Activated CD4-positive, alpha-beta T cell treated with anti-CD3 and anti-CD28 coated beads, Interleukin-2, Interleukin-6, amounts not matched to agents 100 ng/mL and 50 ng/mL, durations not matched to agents 16 hours and 8 hours (primary cell): ENCODE measurements at places on chromosomes 2 and 18.
A peak's percentile ranks its signal among the peaks of the same experiment; 100 is the strongest.

- DNase-seq: no peak
Measured at GRCh38 chr2:26562811-26563645, 78.1 kb downstream of the CIB4 start.

DNA sequence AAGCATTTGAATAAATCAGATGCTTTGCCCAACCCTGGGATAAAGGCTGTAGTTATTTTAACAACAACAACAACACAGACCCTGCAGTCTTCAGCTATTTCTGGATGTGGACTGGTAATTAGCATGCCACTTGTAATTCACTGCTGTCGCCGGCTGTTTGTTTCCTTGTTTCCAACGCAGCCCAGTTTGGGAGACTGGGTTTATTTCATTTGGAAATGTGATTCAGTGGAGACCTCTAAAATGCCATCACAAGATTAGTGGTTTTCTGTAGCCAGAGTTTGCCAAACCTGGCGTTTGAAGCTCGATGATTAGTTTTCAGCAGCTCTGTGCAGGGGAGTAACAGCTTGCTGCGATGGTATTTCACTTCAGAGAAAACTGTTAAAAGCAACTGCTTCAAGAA lies 83.5 kb downstream of the LDLRAD4 start:
- DNase-seq: no peak

DNA sequence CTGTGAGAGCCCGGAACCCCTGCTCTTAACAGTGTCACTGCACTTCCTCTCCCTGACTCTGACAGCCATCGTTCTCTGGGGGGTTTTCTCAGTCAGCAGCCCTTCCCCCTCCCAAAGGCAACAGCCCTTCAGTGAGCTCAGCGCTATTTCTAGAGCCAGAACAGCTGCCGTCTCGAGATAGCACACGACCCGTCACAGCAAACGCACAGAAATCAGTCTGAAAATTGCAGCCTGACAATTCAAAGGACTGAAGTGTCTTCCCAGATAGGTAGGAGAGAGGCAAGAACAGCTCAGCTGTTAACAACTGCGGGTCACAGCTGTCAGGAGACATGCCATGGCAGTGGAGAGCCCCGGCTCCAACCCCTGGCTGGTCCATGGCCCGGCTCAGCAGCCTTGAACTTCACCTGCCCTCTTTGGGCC lies 45.4 kb downstream of the ST8SIA5 start:
- DNase-seq: no peak

DNA sequence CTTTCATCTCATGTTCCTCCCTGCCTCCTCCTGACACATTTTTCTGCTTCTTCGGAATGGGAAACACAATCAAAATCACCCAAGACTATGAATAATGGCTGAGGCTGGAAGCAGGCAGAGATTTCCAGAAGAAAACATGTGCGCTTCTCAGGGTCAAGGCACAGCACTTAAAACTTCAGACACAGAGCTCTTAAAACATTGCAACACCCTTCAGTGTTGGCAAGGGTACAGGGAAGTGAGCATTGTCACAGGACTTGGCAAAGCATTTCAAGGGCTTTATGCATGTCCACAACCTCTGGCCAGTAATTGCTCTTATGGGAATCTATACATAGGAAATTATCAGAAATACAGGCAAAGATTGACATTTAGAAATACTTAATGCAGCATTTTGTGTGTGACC lies 477.6 kb upstream of the KLHL29 start:
- no peak for DNase-seq

DNA sequence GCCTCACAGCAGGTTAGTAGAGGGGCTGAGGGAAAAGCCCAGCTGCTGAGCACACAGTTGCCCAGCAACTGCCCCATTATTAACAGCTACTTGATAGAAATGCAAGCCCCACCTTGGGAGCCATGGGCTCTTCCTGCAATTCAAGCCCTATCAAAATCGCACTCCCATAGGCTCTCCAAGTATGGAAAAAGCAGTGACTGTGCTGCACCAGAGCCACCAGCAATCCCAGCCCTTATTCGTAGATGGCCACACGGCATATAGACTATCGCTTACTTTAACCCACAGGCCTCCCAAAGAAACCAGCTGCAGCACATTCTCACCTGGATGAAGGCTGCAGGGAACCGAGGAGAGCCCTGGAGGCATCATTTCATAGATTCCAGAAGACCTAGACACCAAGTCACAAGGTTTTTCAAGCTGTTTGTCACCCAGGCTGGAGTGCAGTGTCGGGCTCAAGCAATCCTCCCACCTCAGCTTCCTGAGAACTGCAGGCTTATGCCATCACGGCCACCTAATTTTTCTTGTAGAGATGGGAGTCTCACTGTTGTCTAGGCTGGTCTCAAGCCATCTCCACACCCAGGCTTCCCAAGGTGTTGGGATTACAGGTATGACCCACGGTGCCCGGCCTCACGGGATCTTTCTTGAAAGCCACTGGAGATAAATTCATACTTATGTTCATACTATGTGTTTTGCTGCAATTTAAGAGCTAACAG lies 11.3 kb downstream of the NCL start:
- DNase-seq: no peak

GRCh38 chr2:127847931-127848330 lies 10.0 kb downstream of the POLR2D start:
- peak; percentile 61 for DNase-seq

DNA sequence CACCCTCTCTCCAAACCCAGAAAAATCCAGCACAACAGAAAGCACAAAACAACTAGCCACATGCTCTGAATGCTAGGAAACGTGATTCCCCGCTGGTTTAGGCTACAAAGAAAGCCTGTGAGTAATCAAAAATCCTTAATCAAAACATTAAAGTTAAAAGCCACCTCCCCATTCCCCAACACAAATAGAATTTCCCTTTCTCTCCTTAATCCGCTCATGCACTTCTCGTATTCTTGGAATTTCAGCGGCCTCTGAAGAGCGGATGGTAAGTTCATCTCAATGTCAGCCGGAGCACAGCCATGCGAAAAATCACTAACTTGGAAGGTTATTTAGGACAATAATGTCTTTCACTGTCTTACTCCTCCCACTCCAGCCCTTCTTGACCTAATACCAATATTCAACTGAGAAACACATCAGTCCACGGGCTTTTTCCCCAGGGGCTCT lies 126.7 kb downstream of the OSBPL1A start:
- DNase-seq: no peak

- no peak for DNase-seq
Measured at GRCh38 chr2:127455566-127456493, 37.6 kb downstream of the PROC start.

GRCh38 chr2:204234879-204235278 lies 298.3 kb downstream of the ICOS start:
- no peak for DNase-seq

- no peak for DNase-seq
Measured at GRCh38 chr2:156562124-156562523, 125.9 kb downstream of the GPD2 start.

GRCh38 chr2:140067661-140068060 lies 1287.5 kb upstream of the NXPH2 start:
- DNase-seq: no peak

- no peak for DNase-seq
Measured at GRCh38 chr18:47602273-47602897, 328.1 kb downstream of the SMAD2 start.

DNA sequence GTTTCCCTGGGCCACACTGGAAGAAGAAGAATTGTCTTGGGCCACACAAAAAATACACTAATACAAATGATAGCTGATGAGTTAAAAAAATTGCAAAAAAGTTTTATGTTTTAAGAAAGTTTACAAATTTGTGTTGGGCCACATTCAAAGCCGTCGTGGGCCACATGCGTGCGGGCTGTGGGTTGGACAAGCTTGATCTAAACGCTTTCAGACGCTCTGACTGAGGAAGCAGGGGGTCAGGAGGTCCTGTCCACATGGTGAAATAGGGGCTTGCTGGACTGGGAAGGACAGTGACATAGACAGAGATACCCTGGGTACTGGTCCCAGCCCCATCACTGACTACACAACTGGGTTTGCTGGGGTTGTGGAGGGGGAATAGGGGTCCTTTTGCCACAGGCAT lies 86.4 kb downstream of the LOXHD1 start:
- no peak for DNase-seq

DNA sequence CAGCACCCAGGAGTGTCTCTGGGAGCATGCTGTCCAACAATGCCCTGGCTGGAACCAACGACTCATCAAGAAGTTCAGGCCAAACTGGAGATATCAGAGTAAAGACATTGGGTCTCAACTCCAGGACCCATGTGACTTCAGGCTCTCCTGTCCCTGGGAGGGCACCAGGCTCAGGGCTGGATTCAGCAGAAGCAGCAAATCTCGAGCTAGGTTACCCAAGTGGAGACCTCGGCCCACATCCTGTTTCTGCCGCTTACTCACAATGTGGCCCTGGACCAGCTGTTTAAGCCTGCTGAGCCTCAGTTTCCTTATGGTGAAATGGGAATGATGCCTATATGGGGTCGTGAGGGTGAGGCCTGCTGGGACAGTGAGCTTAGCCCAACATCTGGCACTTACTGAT lies 9.3 kb upstream of the OTOF start:
- no peak for DNase-seq

GRCh38 chr2:126823951-126824350 lies 74.7 kb upstream of the TEX51 start:
- DNase-seq: no peak

GRCh38 chr2:216436383-216436782 lies 24.1 kb downstream of the SMARCAL1 start:
- DNase-seq: no peak

GRCh38 chr18:51255693-51256092 lies 58.2 kb upstream of the MEX3C start:
- no peak for DNase-seq

DNA sequence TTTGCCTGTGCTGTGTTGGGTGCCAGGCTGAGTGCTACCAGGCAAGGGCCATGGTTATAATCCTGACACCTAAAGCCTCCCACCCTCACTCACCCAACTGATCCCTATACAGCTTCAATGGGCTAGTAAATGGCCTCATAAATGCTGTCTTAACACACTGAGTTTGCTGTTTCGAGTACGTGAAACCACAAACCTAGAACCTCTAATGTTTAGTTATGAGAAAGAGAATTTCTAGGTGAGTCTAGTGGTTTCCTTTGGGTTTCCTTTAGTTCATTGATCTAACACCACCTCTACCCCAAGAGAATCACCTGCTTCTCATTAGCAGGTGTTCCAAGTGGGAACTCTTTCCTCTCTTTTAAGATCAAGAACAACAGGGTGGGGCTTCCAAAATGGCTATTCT lies 172.0 kb downstream of the MC4R start:
- no peak for DNase-seq

- DNase-seq: peak; percentile 41
Measured at GRCh38 chr2:65264821-65265670, 37.4 kb downstream of the ACTR2 start.

DNA sequence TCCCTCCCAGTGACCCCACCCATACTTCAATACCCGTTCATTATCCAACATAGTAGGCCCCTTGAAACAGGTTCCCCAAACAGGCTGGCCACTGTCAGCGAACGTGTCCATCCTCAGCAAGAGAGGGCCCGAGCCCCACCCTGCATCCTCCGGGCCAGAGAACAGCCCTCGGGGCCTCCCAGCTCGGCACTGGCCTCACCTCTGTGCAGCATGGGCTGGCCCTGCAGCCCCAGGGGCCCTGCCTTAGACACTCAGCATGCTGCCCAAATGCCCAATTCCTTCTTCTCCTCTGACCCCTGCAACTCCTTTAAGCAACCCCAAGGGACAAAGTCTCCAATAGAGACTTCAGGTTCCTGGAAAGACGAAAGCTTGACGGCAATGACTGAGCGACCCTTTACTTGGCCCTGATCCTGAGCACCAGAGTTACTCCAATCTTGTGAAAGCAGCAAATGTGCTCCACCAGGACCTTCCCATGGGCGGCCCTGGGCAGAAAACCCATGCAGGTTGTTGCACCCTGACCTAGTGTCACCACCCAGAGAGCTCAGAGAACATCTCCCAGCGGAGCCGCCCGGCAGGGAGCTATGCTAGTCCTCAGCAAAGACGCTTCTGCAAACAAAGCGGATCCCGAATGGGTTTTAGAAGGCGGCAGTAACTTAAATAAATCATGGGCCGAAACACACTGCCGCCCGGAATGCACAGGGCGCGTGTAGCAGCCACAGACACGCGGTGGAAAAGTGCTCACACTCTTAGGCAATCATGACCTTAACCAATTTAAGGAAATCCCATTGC lies 782 bp downstream of the COL6A3 start:
- no peak for DNase-seq

DNA sequence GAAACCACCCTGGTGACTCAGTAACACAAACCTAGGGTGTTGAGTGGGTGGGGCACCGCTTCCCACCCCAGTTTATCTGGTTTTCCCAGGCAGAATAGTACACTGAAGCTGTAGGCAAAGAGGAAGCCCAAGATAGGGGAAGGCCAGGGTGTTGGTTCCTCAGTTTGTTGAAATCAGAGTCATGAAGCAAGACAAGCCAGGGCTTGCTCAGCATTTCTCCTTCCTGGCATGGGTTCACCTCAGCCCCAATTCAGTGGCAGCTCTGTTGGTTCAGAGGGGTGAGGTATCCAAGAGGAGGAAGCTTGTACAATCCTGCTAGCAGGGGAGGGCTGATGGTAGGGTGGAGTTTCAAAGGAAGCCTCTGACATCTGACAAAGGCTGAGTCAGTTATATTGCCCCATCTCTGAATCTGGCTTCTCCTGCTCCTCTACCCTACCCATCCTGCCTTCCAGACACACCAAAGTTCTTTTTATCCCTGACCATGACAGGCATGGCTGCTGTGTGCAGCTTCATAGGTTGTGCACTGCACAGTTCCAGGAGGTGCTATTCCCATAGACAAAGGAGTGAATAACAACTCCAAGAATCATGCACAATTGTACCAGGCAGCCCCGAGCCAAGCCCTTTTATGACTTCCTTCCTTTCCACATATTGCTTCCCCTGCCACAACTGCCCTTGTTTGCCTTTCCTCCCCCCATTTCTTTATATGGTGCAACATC lies 24.9 kb upstream of the RAB10 start:
- no peak for DNase-seq

DNA sequence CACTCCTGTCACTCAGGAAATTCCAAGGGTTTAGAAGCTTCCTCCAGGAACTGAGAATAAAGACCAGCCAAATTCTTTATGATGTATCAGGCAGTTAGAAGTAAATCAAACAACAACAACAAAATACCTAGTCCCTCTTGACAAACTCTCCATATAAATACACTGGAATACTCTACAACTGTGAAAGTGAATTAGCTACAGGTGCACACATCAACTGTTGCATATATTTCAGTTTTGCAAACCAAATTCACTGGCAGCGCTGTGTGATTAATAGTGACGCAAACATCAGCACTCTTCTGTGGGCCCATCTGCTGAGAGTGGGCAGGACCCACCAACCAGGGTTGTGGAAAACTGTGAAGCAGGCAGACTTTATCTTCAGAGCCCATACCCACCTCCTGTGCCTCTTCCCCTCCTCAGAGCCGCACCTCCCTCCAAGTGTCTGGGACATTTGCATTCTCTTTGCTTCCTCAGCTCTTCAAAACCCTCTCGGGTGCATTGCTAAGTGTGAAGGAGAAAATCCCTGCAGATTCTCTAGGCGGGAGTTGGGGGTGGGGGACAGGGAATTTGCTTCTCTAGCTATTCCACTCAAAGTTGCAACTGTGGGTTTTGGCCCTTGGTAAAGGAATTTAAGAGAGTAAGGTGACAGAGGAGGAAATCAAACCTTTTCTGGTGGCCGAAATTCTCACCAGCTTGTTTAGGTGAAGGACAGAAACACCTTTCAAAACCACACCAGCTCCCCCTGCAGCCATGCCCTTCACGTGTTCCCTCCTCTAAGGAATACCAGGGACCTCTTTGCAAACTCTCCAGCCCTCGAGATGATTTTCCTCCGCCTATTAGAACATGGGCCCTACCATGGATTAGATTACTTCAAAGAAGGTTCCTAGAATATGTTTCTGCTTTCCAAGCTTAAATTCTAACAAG lies 119.3 kb downstream of the MRO start:
- DNase-seq: no peak
